ENCODE measurements at places on chromosomes 2 and 18.
A peak's percentile ranks its signal among the peaks of the same experiment; 100 is the strongest.

- DNase-seq, result no peak
These were observed 353.2 kb upstream of the CWC22 start for GRCh38 chr2:180360283-180360618.

- DNase-seq, result no peak
These were observed 16.4 kb upstream of the C1QL2 start for GRCh38 chr2:119174993-119175347.

DNA sequence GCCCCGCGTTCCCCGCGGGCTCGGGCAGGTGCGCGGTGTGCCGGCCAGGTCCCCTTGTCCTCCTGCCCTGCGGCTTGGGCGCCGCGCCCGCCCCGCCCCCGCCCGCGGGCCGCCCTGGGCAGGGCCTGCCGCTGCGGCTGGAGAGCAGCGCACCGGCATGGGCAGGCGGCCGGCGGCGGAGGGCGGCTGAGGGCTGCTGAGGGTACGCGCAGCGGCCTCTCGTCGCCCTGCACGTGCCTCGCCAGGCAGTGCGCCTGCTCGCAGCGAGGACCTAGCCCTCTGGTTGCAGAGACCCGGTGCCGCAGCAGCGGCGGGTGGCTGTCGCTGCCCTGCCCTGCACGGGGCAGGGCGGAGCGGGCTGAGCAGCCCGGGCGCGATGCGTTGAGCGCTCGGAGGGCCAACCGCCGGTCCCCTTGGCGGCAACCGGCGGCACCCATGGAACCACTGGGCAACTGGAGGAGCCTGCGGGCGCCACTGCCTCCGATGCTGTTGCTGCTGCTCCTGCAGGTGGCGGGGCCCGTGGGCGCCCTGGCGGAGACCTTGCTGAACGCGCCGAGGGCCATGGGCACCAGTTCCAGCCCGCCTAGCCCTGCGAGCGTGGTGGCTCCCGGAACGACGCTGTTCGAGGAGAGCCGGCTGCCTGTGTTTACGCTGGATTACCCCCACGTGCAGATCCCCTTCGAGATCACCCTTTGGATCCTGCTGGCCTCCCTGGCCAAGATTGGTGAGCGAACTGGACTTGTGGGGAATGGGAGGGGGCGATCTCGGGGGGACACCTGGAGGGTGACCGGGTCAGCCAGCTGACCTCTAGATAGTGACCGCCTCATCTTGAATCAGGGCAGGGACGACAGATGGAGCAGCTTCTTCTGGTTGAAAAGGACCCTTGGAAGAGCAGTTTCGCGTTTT lies at the start of gene SLC9A2:
Gene SLC9A2 (plus strand): TSS at position 140 of the 906 bp plus-strand sequence. CDS start 296 bp downstream, at position 436.
- no peak for DNase-seq

DNA sequence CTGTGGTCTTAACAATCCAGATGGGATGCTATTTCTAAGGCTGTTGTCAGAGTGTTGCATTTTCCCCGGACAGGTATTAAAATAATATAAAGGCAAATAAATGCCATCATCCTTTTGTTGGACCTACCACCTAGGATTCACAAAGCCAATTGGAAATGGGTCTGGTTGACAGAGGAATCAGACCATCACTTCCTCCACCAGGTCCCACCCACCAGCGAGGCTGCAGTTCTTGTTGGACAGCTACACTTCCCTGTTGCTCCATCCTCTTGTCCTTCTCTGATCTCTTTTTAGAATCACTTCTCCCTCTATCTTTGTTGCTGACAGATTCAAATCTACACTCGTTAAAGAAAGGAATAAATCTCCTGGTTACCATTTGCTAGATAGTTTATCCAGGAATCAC lies 1.1 kb downstream of the TMEM169 start:
- DNase-seq, result no peak

GRCh38 chr2:10906926-10907625 lies 4.7 kb upstream of the KCNF1 start:
- no peak for DNase-seq

DNA sequence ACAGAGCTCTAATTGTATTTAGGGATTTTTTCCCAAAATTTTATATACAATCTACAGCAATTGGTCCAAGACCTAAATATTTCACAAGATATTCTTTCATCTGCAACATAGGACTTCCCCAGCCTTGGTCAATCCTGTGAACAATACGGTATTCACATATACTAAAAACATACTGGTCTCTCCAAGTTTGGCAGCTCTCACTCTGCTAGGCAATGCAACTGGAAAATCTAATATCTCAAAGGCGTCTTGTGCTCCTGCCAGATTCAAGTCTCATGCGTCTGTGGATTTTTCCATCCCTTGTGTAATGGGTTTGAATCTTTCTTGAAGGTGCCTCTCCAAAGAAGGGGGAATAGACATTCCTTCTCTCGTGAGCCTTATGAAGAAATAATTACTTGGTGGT lies 27.4 kb upstream of the MBOAT2 start:
- DNase-seq, result no peak

DNA sequence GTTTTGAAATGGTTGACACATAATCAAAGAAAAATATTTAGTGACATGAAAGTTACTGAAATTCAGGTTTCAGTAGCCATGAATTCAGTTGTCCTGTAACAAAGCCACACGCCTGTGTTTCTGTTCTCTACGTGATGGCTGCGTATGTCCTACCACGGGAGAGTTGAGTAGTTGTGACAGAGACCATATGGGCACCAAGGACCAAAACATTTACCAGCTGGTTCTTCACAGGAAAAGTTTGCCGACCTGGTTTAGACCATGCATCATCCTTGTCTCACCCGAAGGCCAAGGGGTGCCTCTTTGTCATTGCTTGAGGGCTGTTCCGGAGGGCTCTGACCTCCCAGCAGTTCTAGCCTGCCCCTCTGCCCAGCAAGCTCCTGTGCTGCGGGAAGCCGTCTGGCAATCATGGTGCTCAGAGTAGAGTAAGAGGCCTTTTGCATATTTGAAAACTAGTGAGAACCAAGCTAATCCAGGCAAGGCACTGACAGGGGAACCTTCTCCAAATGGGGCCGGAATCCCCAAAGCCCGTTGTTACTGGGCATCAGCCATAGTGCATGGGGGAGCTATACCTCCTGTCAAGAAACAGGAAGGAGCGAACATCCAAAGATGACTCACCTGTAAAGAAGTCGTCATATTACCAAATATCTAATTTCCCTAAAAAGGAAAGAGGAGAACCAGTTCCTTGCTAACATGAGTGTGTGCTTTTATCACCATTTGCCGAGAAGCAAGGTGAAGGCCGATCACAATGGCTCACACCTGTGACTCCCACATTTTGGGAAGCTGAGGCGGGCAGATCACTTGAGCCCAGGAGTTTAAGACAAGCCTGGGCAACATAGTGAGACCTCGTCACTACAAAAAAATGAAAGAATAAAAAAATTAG lies 92.6 kb upstream of the RAB12 start:
- no peak for DNase-seq

GRCh38 chr2:172103471-172104272 lies 972 bp upstream of the DLX2 start:
- DNase-seq, result peak; percentile 74

GRCh38 chr2:33848486-33848885 lies 249.4 kb upstream of the FAM98A start:
- DNase-seq, result peak; percentile 62

GRCh38 chr2:19857806-19858205 lies 44.0 kb downstream of the TTC32 start:
- DNase-seq, result no peak

DNA sequence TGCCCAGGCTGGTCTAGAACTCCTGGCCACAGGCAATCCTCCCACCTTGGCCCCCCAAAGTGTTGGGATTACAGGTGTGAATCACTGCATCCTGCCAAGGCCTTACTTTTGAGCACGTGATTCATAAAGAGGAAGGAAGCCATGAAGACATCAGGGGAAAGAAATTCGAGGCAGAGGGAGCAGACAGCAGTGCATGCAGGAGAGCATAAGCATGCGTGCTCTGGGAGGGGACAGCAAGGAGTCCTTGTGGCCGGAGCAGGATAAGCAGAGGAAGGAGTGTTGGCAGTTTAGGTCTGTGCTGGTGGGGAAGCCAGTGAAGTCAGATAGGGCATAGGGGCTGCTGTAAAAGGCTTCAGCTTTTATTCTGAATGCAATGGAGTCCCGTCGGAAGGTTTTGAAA lies 400.5 kb upstream of the RAB12 start:
- no peak for DNase-seq

- no peak for DNase-seq
These were observed 514 bp downstream of the BCL2L11 start for GRCh38 chr2:111121028-111121827.

DNA sequence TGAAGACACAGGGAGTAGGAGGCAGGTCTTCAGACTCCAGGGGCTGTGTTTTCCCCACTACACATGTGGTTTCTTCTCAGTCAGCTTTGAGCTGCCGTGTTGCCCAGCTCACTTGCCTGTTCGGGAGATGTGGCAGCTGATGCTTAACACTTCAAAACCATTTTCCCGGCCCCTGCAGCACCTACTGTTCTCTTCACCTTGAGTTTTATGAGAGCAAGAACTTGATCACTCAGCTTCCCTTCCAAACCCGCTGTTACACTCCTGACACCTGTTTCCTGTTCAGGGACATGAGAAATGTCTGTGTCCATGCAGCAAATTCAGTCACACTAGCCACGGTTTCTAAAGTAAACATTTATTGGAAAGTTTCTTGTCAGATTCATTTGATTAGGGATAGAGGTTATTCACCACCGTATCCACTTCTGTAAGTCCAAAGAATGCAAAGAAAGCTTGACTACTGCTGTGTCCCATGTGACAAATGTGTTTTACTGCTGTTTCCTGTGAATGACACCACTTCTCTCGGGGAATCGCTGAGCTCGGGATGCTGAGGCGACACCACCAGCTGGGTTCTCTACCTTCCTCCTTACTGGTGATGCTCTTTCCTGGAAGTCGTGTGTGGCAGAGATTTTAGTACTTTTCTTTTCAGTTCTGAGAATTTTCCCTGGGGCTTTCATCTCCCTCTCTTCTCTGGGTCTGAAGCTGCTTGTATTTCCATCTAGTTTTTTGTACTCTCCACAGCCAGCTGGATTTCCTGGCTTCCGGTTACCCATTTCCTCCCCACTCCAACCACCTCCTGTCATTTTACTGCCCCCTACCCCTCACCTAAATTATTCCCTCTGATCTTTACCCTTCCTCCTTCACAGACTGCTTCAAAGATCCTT lies 91.7 kb downstream of the KLF7 start:
- DNase-seq, result no peak

GRCh38 chr2:127535422-127535901 lies at the start of gene MYO7B:
Gene MYO7B (plus strand): TSS chr2:127535683. CDS start chr2:127559723, 24,040 bp downstream.
- no peak for DNase-seq

GRCh38 chr18:35387152-35387571 lies 10.0 kb upstream of the ZNF396 start:
- DNase-seq, result no peak

DNA sequence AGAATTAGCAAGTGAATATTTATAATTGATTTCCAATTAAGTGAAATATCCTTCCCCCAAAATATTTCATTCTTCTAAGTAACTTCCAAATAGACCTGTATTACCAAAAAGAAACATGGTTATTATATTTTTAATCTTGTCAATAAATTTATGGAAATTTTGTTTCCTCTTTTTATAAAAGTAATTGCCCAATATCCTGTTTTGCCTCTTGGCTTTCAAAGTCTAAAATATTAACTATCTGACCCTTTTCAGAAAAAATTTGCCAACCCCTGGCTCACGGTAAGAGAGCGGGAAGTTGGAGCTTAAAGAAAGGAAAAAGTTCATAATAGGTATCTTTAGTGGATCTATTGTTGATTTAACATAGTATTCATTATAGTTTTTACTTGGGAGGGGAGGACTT lies 20.4 kb upstream of the SANBR start:
- DNase-seq, result no peak

- no peak for DNase-seq
These were observed 26.3 kb downstream of the PSME4 start for GRCh38 chr2:53944542-53944941.

DNA sequence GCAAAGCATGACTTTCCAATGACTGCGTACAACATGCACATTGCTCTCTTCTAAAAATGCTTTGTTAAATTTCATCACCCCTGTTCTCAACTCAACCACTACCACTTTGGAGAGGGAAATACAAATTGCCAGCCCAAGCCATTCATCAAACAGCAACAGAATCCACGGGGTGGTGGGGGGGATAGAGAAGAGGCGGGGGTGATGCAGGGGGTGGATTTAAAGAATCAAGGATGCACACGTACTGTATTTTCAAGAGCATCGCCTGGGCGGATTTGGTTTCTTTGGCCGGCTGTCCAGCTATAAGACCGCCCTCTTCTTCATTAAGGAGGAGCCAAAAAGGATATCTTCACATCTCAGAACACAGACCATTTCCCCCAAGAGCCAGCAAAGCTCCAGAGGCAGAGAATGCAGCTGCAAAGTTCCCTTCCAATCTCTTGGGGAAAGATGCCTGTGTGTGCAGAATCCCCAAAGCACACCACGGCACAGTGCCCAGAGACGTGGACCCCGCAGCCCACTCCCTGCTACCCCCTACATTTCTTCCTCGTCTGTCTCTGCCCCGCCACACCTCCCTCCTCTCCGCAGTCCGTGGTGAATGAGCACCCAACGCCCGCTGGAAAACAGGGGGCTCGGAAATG lies 977 bp downstream of the SLC8A1 start:
- DNase-seq, result peak; percentile 36

DNA sequence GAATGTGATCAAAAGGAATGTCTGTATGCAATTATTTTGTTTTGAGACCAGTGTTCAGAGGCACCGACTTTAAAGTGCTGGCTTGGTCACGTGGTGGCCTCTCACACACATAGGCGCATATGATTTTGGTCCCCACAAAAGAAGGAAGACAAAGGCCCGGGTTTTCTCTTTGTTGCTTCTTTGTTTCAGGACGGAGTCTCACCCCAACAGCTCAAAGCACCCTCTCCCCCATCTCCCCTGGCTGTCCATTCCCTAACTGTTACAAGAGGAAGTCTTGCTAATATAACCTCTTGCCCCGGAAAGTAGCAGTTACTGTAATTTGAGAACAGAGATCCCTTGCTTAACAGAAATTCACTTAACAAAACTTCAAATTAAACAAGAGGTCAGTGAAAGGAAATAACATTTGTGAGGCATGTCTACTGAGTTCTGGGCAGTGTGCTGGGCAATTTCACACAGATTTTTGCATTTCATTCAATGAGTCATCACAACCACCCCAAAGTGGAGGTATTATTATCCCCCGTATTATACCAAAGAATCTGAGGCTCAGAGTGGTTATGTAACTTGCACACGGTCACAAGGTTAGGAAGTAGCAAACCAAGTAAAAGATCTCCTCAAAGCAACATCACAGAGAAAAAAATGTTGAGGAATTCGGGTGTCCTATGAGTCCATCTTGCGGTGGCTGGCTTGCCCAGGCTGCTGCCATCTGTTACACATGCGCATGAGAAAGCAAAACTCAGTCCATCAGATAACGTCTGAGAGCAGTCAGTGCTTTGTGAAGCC lies 75.8 kb downstream of the SDC1 start:
- DNase-seq, result no peak

GRCh38 chr2:225660262-225661131 lies 261.0 kb downstream of the NYAP2 start:
- DNase-seq, result peak; percentile 36

GRCh38 chr2:35963824-35964223 lies 391.8 kb upstream of the CRIM1 start:
- DNase-seq, result no peak

- DNase-seq, result no peak
These were observed 620.7 kb downstream of the NYAP2 start for GRCh38 chr2:226020176-226020575.

- DNase-seq, result no peak
These were observed 17.0 kb downstream of the TLK1 start for GRCh38 chr2:171143670-171144062.

GRCh38 chr2:219451661-219452360 lies 17.2 kb downstream of the SPEG start:
- no peak for DNase-seq

GRCh38 chr18:12154361-12154760 lies 60.7 kb downstream of the ANKRD62 start:
- DNase-seq, result no peak

GRCh38 chr2:238389988-238390589 lies 36.6 kb upstream of the ASB1 start:
- DNase-seq, result no peak

Measured in RCC 7860 (cell line).